HuH-7 (cell line): ENCODE measurements at places on chromosomes 11 and 22.
A peak's percentile ranks its signal among the peaks of the same experiment; 100 is the strongest.

DNA sequence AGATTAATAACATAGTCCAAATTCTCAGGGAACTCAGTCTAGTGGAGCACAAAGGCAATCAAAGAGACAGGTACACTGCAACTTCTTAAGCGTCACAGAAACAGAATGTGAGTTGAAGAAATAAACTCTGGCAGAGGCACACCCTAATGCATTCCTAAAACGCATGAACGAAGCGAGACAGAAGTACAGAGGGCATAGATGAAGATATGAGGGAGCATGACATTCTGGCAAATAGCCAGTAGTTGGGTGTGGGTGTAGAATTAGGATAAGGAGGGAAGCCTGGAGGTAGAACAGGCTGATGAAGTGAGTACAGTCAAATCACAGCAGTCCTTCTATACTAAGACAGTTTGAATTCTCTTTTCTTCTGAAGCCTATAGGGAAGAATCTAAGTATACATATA lies 838.7 kb upstream of the API5 start:
- DNase-seq, result no peak

DNA sequence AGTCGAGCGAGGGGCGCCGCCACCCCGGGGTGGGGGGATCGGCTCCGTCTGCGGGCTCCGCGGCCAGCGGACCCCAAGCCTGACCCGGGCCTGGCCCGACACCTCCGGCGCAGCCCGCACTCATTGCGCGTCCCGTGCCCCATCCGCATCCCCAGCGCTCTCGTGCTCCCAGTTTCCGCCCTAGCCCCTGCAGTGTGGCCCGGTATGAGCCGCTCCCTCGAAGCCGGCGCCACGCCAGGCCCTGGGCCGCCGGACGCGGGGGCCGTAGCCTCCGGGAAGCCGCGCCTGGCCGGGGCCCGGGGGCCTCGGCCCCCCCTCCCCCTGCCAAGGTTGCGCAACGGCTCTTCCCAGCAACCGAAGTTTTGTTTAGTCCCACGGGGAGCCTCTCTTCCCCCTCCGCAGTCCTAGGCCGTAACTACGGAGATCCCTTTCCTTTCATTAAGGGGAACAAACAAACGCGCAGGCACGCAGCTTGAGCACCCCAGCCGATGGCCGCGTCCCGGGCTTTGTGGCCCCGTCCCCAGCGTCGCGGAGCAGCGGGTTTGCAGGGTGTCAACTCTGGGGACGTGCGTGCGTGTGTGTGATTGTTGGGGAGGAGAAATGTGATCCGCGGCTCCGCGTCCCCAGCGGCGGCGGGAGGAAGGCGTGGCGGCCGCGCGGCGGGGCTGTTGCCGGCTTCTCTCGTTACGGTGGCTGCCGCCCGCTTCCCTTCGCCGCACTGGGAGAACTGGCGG lies 883 bp downstream of the HIPK3 start:
- peak; percentile 47 for DNase-seq

GRCh38 chr11:66856496-66857233 lies at the start of gene LRFN4:
Gene LRFN4, plus strand, starts transcription at chr11:66857064. Its CDS starts 681 bp downstream, at chr11:66857745.
- no peak for DNase-seq

- no peak for DNase-seq
These were observed 49.0 kb upstream of the SERPIND1 start for GRCh38 chr22:20724676-20725454.

DNA sequence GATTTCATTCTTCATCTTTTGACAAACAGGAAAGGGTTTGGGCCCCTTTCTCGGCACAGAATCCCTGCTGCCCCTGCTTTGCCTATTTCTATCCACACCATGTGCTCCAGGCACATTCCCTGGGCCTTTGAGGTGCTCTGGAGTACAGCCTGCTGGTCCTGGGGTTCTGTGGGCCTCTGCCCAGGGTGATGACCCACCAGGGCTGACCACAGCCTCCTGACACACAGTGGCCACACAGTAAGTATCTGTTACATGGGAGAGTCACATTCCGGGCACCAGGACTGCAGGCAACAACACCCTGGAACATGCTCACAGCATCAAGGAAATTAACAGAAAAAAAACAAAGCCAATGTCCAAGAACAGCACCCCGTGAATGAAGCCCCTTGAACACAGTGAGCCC lies 39.1 kb downstream of the SCUBE2 start:
- DNase-seq, result no peak

DNA sequence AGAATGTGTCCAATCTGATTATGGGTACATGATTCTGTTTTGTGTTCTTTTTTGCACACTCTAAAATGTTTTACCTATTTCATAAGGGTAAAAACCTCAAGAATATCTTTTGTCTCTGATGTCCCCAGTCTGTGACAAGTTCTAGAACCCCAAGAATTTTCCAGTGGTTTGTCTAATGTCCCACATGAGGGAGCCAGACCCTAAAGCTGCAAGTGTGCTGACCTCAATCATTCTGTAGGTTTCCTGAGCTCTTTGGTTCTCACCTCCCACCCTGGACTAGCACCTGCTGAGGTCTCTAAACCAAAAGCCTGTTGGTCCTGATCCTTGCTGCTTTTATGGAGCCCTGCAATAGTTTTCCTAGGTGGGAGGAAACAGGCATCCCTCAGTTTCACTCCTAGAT lies 149.8 kb upstream of the MPPED2 start:
- DNase-seq, result no peak

- no peak for DNase-seq
These were observed 6.2 kb upstream of the FIBIN start for GRCh38 chr11:26987731-26988130.

DNA sequence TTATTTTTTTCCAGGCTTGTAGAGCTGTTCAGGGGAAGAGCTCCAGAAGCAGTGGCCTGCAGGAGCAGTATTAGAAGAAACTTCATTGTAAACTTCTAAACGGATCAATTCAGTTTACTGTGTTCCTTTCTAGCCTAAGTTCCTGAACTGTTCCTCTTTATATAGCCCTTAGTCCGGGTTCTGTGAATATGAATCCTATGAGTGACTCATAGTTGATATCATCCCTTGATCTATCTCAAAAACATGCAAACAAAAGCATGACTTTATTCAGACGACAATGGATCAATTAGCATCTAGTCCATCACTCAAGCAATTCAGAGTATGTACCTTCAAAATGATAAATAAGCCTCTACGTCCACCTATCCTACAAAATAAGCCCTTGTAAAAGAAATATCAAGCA lies at the start of gene MMP12:
MMP12 (minus strand) TSS at position 131 of the 400 bp plus-strand sequence; CDS start at position 86, 45 bp downstream.
- DNase-seq, result no peak

- no peak for DNase-seq
These were observed 435.5 kb downstream of the TBC1D22A start for GRCh38 chr22:47197773-47198500.

DNA sequence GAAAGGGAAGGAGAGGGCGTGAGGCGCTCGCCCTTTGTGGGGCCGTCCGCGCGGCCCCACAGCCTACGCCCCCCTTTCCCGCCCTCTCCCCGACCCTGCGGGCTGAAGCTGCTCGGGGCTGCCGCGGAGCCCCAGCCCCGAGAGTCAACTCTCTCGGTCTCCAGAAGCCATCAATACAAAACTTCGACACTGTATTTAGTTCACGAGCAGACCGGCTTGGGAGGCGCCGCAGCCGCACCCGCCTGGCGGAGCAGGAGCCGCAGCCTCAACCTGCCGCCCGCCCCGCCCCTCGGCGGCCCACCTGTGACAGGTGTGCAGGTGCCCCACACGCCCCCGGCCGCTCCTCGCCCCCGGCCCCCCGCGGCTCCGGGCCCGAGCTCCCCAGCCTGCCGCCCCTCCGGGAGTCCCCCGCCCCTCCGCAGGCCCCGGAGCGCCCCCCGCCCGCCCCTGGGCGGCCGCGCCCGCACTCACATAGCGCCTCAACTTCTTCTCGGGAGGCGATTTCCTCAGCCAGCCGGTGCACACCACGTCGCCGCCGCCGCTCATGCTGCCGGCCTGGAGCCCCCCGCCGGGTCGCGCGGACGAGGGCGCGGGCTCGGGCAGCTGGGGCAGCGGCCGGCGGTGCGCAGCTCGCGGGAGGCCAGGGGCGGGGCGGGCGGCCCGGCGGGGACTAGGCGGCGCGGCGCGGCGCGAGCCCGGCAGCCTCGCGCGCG lies at the start of gene GAB2:
GAB2 (minus strand) TSS at position 646 of the 713 bp plus-strand sequence; CDS start at position 546, 100 bp downstream.
- DNase-seq, result no peak

GRCh38 chr11:109300211-109300610 lies 121.8 kb upstream of the C11orf87 start:
- DNase-seq, result no peak

DNA sequence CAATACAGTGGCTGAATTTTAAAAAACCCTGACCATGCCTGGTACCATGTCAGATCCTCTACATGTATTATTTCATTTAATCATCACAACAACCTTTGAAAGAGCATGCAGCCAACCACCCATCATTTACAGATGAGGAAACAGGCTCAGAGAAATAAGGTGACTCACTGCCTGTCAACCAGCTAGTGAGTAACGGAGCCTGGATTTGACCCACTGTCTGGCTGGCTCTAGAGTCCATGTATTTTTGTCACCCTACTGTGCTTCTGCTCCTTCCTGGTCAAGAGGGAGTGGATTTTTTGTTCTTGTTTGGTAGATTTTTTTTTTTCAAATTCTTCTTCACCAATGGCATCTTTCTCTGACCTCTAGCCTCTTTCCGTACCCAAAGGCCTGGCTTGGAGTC lies 77.4 kb downstream of the CWC15 start:
- no peak for DNase-seq

DNA sequence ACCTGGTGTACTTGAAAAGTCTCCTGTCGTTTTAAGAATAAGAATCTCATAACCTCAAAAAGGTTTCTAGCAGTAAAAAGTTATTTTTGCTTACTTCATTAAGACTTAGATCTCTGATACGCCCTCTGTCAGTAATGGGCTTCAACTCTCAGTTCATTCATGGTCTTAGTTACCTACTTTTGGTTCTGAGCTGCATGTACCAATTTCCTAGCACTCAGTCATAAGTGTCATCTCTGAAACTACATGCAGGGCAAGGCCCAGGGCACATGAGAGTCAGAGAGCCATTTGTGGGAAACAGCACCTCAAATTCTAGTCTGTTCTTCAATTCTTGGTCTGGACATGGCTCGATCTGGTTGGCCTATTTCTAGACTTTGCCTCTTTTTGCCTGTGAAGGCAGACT lies 838.4 kb downstream of the FAM181B start:
- DNase-seq, result no peak

- no peak for DNase-seq
These were observed 12.3 kb downstream of the MB start for GRCh38 chr22:35604621-35605368.

DNA sequence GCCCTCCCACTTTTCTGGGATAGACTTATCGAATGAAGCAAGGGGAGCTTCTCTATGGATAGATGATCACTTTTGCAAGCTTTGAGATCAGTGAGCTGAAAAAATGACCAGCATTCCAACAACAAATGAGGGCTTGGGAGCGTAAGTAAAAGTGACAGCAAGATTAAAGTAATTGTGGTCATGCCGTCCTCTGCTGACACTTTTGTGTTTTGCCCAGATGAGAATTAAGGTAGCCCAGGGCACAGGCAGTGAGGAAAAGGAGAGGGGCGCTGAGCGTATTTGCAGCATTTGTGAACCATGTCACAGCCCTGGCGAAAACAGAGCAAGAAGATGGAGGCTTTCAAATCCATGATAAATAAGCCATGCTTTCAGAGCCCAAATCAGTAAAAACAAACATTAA lies 24.6 kb upstream of the TMA7B start:
- DNase-seq, result no peak

DNA sequence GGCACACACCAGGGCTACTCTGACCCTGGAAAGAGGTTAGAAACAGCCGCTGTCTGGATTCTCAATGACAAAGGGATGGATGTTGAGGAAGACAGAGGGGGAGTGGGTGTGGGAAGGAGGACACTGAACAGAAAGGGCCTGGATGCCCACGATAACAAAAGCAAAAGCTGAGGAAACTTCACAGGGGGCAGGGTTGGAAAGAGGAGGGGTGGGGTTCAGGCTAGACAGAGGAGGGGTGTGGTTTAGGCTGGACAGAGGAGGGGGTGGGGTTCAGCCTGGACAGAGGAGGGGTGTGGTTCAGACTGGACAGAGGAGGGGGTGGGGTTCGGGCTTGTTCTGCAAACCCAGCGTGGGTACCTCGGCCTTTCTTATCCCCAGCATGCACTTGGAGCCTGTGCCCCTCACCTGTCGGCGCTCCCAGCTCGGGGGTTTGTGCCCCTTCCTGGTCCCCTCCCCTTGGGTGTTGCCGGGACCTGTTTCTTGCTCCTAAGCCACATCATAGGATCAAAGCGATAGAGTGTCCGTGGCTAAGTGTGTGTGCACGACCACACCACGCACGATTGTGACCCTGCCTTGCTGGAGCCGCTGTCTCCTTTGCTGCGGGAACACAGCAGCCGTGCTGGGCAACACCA lies 75.6 kb downstream of the BRD1 start:
- DNase-seq, result no peak

DNA sequence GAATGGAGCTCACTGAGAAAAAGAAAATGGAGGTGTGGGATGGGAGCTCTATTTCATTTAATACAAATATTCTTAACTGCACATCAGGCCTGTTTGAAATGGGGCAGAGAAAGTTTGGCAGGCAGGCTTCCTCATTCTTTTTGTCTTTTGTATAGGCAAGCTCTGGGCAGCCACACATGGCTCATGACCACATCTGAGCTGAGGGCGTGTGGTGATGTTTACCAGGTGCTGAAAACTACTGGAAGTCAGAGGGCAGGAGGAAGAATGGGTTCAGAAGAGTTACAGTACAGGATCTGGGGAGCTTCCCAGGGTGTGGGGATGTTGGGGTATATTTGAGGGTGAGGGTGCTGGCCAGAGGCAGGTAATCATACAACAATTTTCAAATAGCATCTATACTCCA lies 66.3 kb upstream of the NAV2 start:
- DNase-seq, result no peak

DNA sequence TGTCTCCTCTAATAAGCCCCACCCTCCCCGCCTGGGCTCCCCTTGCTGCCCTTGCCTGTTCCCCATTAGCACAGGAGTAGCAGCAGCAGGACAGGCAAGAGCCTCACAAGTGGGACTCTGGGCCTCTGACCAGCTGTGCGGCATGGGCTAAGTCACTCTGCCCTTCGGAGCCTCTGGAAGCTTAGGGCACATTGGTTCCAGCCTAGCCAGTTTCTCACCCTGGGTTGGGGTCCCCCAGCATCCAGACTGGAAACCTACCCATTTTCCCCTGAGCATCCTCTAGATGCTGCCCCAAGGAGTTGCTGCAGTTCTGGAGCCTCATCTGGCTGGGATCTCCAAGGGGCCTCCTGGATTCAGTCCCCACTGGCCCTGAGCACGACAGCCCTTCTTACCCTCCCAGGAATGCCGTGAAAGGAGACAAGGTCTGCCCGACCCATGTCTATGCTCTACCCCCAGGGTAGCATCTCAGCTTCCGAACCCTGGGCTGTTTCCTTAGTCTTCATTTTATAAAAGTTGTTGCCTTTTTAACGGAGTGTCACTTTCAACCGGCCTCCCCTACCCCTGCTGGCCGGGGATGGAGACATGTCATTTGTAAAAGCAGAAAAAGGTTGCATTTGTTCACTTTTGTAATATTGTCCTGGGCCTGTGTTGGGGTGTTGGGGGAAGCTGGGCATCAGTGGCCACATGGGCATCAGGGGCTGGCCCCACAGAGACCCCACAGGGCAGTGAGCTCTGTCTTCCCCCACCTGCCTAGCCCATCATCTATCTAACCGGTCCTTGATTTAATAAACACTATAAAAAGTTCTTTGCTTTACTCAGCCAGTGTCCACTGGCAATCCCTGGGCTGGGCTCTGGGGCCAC lies 14.4 kb downstream of the TSKU start:
- DNase-seq, result no peak
